ENCODE measurements at places on chromosomes 16 and 17. TPM values are rescaled to one million over a fixed set of nuclear protein-coding genes. Genes with fewer than 3 reads are reported as not detected.

GUCY2D gene
- not detected for total RNA-seq

TNP2 gene
- not detected for total RNA-seq

ITGAL gene
- 664 TPM for total RNA-seq

- DNase-seq, result no peak
- peaks cover 14% of the 10 kb centered on the region for H3K4me1 ChIP-seq
- H3K4me3 ChIP-seq, result no peak overlapping the region
- H3K27ac ChIP-seq, result no peak overlapping the region
- peaks cover 3% of the 10 kb centered on the region for H3K27me3 ChIP-seq
Measured at GRCh38 chr17:39208136-39208535, 8.1 kb downstream of the RPL19 start.

DNA sequence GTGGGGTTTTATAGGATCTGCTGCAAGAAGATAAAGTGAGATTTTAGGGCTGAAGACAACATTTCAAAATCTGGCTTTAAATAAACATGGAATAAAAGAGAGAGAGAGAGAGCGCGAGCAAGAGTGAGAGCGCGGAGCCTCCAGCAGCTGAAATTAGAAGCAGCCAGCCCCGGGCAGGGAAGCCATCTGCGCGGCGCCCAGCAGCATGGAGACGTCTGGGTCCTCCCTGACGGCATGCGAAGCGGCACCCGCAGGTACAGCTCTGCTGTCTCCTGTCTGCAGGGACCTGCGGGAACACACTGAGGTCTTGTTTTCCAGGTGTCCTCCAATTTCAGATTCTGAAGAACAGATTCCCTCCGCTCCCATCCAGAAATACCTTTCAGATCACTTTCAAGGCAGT is 7.9 kb upstream of the BAIAP2 start:
- H3K4me3 ChIP-seq, result no peak overlapping the region
- DNase-seq, result no peak
- no peak overlapping the region for H3K27ac ChIP-seq
- no peaks in the 10 kb centered on the region for H3K36me3 ChIP-seq
- H3K27me3 ChIP-seq, result peaks cover 12% of the 10 kb centered on the region
- peaks cover 6% of the 10 kb centered on the region for H3K4me1 ChIP-seq

- H3K4me3 ChIP-seq, result peak overlapping the region; percentile 93
- H3K36me3 ChIP-seq, result peaks cover 44% of the 10 kb centered on the region
- H3K4me1 ChIP-seq, result peaks cover 53% of the 10 kb centered on the region
- no peaks in the 10 kb centered on the region for H3K27me3 ChIP-seq
- DNase-seq, result peak; percentile 79
- H3K27ac ChIP-seq, result peak overlapping the region; percentile 81
Measured at GRCh38 chr17:78133971-78134898, 3.7 kb downstream of the TMC8 start.

DNA sequence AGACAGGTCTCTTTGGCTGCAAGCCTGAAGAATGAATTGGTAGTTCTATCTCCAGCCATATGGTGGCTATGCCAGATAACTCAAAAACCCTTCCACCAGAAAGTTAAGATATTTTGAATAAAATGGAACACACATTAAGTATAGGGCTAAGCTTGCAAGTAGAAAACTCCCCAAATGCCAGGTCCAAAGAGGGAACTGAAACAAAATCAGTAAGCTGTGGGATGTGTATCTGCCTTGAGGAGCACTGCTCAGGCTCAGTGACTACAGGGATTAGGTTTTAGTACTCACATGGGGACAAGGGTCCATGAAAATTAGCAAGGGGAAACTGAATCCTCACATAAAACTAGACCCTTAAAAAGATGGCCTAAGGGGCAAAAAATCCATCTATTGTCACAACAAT is 115.7 kb upstream of the PMFBP1 start:
- H3K4me1 ChIP-seq, result no peaks in the 10 kb centered on the region
- H3K4me3 ChIP-seq, result no peak overlapping the region
- H3K36me3 ChIP-seq, result peaks cover 6% of the 10 kb centered on the region

- no peak overlapping the region for H3K4me3 ChIP-seq
- H3K36me3 ChIP-seq, result no peaks in the 10 kb centered on the region
- H3K27me3 ChIP-seq, result no peaks in the 10 kb centered on the region
- H3K27ac ChIP-seq, result no peak overlapping the region
- no peak for DNase-seq
Measured at GRCh38 chr17:73758245-73758644, 114.0 kb upstream of the SDK2 start.

GRCh38 chr17:49967621-49968404 is 1.2 kb upstream of the DLX4 start:
- no peak overlapping the region for H3K27ac ChIP-seq
- H3K27me3 ChIP-seq, result peaks cover 87% of the 10 kb centered on the region
- H3K4me3 ChIP-seq, result peak overlapping the region; percentile 48
- no peak for DNase-seq

DNA sequence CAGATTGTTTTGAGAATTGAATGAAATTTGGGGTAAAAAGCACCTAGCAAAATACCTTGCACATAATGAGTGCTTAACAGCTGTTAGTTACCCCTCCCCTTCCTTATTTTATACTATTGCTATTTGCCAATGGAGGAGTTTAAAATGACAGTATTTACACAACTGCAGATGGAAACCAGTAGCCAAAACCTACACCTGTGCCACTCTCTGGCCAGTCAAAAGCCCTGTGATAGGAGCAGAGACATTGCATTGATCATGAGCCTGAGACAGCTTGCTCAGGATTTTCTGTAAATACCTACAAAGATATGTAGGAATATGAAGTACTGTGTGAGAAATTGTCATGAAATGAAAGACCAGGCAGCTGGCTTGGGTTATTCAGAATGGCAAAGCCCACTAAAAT is 115.3 kb upstream of the HLF start:
- H3K4me3 ChIP-seq, result no peak overlapping the region
- no peaks in the 10 kb centered on the region for H3K4me1 ChIP-seq
- no peaks in the 10 kb centered on the region for H3K27me3 ChIP-seq
- H3K27ac ChIP-seq, result no peak overlapping the region
- H3K36me3 ChIP-seq, result peaks cover 2% of the 10 kb centered on the region

GRCh38 chr16:69836257-69836656 is 74.1 kb downstream of the WWP2 start:
- H3K36me3 ChIP-seq, result peaks cover 3% of the 10 kb centered on the region
- no peak overlapping the region for H3K27ac ChIP-seq
- H3K27me3 ChIP-seq, result no peaks in the 10 kb centered on the region

DNA sequence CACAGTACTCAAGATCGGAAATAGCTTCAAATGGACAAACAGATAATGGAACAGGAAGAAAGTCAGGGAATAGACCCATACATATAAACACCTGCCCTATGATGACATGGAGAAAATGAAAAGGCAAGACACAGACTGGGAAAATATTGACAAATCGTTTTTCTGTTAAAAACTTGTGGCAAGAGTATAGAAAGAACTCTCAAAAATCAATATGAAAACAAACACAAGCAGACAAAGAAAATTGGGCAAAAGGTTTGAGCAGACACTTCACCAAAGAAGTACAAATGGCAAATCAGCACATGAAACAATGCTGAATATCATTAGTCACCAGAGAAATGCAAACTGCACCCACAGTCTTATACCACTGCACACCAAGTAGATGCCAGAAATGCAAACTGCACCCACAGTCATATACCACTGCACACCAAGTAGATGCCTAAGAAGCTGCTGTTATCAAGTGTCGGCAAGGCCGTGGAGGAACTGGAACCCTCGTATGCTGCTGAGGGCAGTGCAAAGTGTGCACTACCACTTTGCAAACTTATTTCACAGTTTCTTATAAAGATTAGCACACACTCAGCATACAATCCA is 123.5 kb upstream of the CHMP6 start:
- H3K27me3 ChIP-seq, result no peaks in the 10 kb centered on the region
- DNase-seq, result no peak

Measured in activated naive CD8-positive, alpha-beta T cell treated with anti-CD3 and anti-CD28 coated beads, Interleukin-2, amount 10 ng/mL, durations not matched to agents 7 days and 5 days (primary cell).